NCI-H1048 (cell line): ENCODE measurements at places on chromosomes 13 and 19.

GRCh38 chr13:62296812-62297211 lies 881.2 kb upstream of the PCDH20 start:
- no peak for DNase-seq

GRCh38 chr13:100521851-100522617 lies 66.6 kb downstream of the GGACT start:
- no peak for DNase-seq

GRCh38 chr13:50011461-50011860 lies 3.8 kb upstream of the KCNRG start:
- no peak for DNase-seq

- DNase-seq = no peak
Observed at GRCh38 chr13:103161476-103161875, 95.3 kb upstream of the SLC10A2 start.

DNA sequence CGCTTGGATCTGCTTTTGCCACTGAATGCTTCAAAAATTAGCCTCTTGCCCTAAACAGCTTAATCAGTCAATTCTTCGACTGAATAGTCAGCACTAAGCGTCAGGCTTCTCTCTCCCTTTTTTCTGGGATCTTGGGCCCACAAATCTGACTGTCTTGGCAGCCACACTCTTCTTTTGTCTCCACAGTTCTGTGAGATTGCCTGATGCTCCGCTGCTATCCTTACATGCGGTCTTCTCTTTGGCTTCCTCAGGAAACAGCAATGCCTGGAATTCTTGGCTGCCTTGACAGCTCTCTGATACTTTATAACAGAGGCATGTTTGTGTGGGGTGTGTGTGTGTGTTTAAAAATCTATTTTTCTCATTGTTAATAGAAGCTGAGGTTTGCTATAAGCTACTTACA lies 32.6 kb downstream of the ERCC5 start:
- no peak for DNase-seq

DNA sequence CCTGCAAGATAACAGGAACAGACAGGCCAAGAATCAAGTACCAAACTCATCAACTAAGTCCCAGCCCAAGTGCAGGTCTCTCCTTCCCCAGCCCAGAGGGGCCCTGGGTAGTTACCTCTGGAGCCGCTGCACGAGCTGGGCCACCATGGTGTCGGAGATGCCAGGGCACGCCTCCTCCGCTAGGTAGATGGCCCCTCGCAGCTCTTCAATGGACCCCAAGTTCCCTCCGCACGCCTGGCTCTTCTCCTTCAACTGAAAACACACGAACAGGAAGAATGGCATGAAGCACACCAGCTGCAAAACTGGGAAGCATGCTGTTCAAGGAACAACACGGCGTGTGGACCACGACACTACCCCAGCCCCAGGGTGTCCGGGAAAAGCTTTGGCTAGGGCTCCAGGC lies 119.9 kb downstream of the STK24 start:
- no peak for DNase-seq

DNA sequence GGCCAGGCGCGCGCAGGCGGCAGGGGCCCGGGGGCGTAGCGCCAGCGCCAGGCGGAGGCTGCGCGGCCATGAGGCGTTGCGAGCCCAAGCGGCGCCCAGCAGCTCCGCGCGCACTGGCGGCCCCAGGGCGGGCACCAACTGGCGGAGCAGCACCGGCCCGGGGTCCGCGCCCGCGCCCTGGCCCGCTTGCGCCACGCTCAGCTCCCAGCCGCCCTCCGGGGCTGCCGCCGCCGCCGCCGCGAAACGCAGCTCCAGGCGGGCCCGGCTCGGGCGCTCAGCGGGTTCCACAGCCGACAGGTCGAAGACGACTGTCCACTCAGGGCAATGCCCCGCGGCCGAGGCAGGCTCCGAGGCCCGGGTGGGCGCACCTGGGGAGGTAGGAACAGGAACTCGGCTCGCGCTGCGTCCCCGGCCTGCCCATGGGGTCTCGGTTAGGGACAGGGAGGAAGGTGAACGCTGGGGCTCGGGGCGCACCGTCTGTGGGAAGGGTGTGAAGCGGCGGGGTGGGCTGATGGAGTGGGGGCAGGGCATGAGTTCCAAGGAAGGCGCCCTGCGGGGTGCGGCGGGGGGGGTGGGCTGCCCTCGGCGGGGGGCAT lies 26.8 kb downstream of the CERS1 start:
- no peak for DNase-seq

DNA sequence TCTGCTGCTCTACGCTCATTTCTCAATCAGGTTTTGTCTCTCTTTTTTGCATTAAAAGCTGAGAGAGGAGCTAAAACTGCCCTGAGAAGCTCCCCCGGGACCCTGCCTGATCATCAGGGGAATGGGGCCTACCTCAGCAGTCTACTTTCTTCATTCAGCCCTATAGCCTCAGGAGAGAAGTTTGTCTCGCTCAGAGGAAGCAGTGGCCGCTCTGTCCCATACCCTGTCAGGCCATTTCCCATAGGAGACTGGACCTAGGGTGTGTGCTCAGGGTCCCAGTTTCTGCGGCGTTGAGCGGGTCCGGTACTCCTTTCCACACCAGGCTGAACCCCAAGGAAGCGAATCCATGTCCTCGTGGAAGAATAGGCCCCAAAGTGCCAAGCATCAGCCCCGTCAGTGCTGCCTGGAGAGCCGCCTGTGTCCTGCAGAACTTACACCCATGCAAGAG lies 21.7 kb downstream of the UBE2L5 start:
- no peak for DNase-seq

DNA sequence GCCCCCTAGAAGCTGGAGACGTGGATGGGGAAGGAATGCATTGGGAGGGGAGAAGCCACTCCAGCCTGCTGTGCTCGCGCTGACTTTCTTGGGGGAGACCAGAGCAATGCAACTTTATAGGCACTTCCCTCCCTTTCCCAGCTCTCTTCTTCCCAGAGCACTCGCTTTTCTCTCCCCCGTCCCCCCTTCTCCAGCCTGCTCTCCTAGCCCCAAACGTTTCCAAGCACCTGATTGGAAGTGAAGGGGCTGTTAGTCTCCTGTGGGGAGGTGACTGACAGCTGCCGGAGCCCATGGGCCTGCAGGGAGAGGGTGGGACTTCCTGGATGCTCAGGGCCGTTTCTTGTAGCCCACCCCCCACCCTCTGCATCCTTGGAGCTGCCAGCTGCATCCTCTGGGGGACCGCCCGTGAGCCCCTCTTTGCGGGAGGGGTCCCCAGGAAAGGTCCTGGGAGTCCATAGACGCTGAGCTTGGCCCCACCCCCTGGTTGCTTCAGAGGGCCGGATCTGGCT lies 2.5 kb downstream of the HDGFL2 start:
- peak; percentile 58 for DNase-seq

DNA sequence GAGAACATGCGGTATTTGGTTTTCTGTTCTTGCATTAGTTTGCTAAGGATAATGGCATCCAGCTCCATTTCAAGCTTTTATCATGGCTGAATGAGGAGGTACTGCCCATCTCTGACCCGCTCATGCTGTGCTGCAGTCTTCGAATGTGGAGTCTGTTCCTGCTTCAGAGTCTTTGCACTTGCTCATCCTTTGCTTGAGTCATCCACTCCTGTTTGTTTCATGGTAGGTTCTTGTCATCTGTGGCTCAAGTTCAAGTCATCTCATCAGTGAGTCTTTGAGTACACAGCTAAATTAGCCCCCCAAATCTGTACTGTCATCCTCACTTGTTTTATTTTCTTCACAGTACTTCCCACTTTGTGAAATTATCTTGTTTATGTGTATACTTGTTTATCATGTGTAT lies 5.4 kb downstream of the UCHL3 start:
- no peak for DNase-seq

GRCh38 chr13:37403776-37404527 lies 194.6 kb downstream of the POSTN start:
- no peak for DNase-seq

- DNase-seq = peak; percentile 57
Observed at GRCh38 chr13:81745391-81745790, 1404.5 kb upstream of the SPRY2 start.

DNA sequence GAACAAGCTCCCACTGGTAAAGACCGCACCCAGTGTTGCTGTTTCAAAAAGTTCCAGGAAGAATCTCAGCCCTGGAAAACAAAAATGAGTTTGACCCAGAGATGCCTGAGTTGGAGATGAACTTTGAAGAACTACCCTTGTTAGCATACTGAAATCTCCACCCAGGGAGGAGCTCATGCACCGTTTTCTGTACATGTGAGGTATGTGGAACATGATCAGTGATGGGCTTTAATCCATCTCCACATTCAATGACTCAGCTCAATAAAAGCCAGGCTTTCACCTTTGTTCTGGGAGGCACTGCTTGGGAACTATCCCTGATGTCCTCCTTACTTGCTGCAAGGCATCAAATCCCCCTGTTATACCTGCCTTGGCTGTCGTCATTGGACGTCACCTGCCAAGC lies 279.9 kb downstream of the UQCRFS1 start:
- no peak for DNase-seq

DNA sequence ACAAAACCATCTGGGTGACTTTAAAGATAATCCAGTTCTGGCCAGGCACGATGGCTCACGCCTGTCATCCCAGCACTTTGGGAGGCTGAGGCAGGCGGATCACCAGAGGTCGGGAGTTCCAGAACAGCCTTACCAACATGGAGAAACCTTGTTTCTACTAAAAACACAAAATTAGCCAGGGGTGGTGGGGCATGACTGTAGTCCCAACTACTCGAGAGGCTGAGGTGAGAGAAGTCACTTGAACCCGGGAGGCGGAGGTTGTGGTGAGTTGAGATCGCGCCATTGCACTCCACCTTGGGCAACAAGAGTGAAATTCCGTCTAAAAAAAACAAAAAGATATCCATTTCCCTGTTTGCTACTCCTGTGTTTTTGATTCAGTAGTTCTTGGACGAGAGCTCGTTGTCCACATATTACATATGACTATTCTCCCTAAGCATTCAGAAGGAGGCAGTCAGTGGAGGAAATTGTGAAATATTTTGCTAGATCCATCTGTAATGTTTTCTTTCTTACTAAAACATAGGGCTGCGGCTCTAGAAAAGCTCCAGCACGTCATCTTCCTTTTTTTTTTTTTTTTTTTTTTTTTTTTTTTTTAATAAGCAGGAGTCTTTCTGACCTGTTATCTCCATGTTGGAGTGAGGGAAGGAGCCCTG lies 33.6 kb downstream of the ZNF701 start:
- DNase-seq = no peak

DNA sequence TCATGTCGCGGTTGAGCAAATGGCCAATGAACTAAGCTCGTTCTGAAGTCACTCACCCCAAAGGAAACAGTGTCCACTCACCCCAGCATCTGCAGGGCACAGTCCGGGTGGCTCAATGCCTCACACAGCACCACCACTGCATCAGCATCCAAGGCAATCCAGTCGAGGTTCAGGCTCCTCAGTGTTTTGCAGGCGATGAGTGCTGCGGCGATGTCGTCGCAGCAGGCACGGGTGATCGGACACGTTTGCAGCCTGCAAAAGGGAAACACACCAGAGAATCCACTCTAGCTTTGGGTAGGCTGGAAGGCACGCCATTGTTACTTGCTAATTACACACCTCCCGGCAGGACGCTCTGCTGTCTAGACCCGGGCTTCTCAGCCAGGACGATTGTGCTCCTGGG lies 26.5 kb downstream of the NLRP9 start:
- DNase-seq = no peak

DNA sequence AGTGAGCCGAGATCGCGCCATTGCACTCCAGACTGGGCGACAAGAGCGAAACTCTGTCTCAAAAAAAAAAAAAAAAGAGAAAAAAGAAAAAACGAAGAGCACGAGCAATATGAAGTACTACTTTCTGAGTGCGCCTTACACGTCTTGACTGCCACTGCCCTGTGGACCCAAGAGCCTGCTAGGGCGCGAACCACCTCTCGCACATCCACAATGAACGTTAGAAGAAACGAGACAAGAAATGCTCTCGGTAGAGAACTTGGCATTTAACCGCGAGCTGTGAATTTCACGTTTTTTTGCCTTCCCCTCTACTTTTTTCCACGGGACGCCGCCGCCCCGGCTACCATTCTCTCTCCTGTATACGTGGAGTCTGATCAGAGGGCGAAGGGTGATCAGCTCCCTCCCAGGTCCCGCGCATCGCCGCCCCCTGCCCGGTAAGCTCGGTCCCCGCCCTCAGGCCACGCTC lies 454 bp downstream of the TIMM44 start:
- DNase-seq = no peak

DNA sequence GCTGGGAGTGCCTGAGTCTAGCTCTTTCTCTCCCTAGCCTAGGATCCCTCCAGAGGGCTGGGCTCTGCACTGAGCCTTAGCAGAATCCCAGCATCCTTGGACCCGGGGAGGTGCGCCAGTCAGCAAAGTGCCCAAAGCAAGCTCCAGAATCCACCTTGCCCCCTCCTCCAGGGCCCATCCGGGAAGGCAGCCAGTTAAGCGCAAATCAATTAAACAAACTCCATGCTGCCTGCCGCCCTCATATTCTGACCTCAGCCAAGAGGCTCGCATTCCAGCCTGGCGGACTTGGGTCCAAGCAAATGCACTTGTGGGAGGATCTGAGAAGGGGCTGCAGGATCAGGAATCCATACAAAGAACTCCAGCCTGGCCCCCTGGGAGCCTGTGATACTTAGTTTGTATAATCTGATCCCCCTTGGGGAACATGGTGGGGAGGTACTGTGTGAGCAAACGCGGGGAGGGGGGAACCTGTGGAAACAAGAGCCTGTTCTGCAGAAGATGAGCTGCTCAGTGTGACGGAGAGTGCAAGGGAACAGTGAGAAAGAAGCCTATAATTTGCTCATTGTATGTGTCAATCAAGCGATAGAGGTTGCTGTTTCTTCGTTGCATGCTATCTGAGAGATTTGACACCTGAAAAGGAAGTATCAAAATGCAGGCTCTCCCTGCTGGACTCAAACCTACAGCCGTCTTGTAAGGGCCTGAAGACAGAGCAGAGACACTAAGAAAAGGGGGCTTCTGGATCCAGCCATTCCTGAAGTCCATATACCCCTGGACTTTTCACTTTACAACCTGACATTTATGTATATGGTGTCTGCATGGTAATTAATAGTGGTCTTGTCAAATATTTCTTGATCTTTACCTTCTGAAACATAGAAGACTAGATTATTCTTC lies 29.4 kb downstream of the ZNRF4 start:
- DNase-seq = no peak

- no peak for DNase-seq
Observed at GRCh38 chr13:97346561-97347254, 87.3 kb upstream of the RAP2A start.

DNA sequence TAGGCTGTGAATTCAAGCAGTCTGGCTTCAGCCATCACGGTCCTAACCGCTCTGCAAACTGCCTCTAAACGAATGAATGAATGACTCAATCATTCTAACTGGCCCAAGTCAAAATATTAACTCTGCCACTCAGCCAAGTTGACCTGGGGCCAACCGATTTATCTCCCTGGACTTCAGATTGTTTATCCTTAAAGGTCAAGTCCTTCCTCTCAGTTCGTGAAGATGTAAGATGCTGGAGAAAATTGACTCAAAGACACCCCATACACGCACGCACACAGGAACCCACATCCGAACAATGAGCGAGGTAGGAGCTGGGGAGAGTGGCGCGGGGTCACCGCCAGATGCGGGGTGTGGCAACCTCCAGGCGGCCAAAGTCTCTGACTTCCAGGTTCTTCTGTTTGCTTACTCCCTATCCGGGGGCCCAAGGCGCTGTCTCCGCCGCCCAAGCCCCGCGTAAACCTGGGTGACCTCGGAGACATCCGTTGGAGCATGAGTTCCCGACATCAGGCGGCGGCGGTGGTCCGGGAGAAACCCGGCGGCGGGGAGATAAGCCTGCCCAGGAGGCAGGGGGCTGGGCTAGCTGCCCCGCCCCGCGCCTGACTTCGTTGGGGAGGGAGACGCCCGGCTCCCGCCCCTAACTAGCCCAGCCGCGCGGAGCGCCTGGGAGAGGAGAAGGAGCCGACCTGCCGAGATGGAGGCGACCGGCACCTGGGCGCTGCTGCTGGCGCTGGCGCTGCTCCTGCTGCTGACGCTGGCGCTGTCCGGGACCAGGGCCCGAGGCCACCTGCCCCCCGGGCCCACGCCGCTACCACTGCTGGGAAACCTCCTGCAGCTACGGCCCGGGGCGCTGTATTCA lies at the start of gene CYP2S1:
Gene CYP2S1, plus strand, starts transcription at position 646 of the 856 bp plus-strand sequence. Its CDS starts 46 bp downstream, at position 692.
- no peak for DNase-seq
